ENCODE measurements at places on chromosomes 1 and 21. TPM values are rescaled to one million over a fixed set of nuclear protein-coding genes. Genes with fewer than 3 reads are reported as not detected.
A peak's percentile ranks its signal among the peaks of the same experiment; 100 is the strongest.

GRCh38 chr21:34035619-34036354 is 37.6 kb upstream of the MRPS6 start:
- no peak for DNase-seq

DNA sequence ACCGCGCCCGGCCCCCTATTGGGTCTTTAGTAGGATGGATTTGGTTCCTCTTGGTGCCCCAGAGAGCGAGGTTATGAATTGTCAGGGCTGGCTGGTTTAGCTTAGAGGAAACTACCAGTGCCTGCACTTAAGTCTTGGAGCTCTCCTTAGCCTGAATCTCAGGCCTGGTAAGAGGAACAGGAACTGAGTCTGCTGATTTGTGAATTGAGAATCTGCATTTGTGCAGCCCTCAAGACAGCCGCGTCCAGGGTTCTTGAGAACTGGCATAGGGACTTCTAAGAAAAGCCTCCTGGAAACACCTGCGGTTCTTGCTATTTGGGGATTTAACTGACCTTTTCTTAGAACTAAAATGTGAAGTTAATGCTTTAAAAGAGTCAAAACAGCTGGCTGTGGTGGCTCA is 1.7 kb downstream of the NECAP2 start:
- DNase-seq: no peak

DNA sequence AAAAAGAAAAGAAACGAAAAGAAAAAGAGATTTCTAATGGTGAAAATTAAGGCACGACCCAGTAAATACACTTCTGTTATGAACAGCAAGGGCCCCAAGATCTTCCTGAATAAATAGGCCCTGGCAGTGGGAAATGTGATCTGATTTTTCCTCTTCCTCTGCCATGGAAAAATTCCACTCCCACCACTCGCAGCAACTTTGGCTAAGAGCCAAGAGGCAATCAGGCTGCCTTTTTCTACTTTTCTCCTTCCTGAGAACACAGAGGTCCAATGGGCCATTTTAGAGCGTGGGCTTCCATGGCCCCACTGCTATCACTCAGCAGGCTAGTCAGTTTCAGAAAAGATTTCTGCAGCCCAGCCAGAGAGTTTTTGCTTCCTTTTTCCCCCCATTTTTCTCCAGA is 33.7 kb upstream of the AK4 start:
- peak; percentile 23 for DNase-seq

GRCh38 chr1:11714831-11715575 is 20.9 kb upstream of the AGTRAP start:
- no peak for DNase-seq

GRCh38 chr1:80218112-80218511 is 1211.6 kb upstream of the ADGRL4 start:
- DNase-seq: peak; percentile 21

DNA sequence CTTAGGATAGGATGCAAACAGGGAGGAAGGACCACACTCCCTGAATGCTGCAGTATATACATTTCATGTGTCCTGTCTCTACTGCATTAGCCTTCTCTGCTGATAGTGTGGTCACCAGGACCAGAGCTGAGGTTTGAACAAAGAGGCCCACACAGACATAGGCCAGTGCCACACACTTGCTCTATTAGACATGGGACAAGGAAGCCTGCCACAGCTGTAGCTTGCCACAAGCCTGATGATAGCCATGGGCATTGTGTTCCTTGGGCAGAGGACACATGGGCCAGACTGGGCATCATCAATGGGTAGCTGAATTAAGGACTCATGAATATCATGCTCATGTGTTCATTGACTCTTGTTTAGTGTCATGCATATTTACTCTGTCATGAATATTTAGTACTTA is 10.4 kb downstream of the CAMSAP2 start:
- no peak for DNase-seq

- no peak for DNase-seq
Observed at GRCh38 chr1:218600968-218601367, 255.8 kb downstream of the TGFB2 start.

DNA sequence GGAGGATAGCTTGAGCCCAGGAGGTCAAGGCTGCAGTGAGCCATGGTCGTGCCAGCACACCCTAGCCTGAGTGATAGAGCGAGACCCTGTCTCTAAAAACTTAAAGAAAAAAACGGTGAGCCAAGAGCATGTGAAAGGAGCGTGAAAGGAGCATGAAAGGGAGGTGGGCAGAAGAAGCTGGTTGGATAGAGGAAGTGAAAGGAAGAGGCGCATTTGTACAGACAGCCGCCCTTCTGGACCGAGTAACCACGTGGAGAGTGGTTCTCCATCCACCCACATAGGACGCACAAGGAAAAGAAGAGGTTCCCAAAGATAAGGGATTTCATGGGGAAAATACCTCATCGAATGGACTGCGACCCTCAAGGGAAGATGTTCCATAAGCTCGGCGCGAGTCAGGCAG is 60.4 kb upstream of the IFNAR2 start:
- DNase-seq: no peak

GRCh38 chr1:100861379-100861778 is 33.3 kb downstream of the EXTL2 start:
- DNase-seq: no peak

DNA sequence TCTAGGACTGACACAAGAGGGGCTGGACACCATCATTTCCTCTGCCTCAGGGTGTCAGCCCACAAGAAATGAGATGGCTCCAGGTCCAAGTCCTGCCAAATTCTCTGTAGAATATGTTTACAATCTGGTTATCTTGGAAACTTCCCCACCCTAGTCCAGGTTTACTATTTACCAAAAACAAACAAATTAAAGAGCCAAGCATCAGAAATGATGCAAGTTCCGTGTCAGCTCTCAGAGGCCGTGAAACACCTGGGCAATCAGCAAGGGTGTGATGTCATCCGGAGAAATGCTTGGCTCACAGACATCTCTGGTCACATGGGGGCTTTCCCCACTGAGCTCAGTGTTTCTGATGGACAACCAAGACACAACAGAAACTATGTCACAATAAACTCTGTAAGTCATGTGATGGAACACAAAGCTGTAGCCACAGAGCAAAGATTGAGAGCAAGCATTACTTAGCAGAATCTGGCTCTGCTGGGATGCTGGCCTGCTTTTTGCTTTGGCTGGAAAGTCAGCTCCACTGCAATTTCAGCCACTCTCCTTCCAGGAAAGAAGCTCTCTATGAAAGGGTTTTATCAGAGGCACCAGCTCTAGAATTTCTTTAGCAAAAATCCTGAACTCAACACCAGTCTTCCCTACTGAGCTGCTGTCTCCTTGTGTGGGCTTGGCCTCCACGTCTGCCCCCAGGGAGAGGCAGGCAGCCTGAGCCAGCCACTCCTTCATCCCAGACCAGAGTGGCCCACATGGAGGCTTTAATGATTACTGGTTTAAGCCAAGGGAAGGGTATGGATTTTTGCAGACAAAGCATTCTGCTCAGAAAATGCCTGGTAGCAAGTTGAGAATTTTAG is 55.9 kb downstream of the NENF start:
- no peak for DNase-seq

GRCh38 chr1:179550746-179551682 is 24.7 kb downstream of the NPHS2 start:
- no peak for DNase-seq

DNA sequence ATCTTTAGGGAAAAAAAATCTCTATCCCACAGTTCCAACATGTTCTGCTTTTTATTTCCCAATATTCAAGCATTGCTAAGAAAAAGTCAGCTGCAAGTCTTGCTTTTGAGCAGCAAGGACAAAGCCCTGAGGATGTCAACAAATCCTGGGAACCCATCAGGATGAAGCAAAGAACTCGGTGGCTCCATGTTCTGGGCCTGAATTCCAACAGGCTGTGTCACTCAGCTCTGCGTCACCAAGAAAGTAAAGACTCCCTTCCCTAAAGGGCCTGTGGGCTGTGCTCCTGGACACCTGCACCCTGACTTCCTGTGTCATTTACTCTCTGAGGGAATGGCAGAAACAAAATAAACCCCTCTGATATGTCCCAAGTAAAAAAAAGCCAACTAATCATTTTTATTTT is 95.5 kb downstream of the TIAM1 start:
- DNase-seq: no peak

GRCh38 chr1:195218428-195219212 is 1389.6 kb downstream of the KCNT2 start:
- DNase-seq: no peak

DNA sequence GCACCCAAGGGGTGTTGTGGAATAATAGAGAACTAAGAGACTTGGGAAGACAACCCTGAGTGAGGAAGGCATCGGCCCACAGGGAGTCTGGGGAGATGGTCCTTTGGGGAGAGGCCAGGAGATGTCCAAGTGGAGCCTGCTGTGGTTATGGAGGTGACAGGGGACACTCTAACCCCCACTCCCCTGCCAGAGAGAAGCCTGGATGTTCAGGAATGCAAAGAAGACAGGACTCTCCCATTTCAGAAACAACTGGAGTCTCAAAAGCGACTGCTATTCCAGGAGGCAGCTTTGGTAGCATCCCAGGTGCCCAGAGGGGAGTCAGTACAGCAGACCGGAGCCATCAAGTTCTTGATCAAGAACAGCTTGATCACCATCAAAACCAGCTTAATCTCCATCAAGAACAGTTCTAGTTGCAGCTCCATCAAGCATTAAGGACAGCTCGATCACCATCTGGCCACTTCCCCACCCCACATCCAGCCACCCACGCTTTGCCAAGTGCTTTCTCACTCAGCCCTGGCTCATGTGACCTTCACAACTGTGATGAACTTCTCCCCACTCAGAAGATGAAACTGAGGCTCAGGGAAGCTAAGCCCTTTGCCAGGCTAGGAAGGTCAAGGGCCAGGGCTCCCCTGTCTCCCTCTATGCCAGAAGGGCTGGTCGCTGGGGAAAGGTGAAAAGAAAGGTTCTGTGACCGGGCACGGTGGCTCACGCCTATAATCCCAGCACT is 743 bp downstream of the CD52 start:
- no peak for DNase-seq

- peak; percentile 25 for DNase-seq
Observed at GRCh38 chr1:229059671-229060539, 211.0 kb upstream of the RAB4A start.

DNA sequence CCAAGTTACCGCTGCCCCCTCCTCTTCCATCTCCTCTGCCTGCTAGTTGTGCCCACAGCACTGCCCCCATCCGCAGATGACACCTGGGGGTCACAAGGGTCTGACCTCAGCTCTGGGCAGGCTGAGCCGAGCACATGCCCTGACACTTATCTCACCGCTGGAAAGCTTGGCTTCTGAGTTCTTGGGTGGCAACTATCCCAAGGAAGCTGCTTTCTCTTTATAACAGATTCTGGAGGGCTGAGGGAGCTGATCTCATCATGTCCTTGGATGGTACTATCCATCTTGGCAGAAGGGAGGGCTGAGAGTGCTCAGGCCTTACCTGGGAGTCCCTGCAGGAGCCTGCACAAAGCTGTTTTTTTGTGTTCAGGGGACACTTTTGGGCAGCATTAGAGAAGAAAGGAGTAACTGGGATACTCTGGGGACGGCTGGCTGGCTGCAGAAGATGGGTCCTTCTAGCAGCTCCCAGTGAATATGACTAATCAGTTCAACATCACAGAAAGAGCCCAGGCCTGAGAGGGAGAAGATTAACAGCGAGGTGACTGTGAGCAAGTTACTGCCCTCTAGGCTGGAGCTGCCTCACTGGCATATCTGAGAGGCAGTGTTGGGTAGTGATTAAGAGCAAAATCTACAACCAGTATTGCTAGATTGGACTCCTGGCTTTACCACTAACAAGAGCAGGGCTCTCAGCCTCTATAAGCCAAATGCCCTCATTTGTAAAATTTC is 71.6 kb downstream of the PLXNA2 start:
- no peak for DNase-seq

DNA sequence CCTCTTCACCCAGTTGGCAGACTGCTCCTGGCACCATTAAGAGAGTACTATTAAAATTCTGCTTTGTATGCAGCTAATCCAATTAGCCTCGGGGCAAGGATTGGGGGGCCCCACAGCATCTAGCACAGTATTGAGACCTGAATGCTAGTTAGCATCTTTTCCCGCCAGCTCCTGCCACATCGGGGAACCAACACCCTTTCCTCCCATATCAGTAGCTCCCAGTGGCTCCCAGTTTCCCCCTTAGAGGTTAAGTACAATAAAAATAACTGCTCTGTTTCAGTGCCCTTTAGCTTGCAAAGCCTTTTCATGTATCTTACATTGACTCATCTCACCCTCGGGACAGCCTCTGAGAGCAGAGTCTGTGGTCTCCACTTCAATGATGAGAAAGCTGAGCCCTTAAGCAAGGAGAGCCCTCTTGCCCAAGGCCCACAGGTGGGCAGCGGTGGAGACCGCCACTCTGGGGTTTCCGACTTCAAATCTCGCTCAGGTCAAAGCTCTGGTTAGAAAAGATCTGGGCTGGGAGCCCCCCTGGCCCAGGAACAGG is 4.2 kb upstream of the PMVK start:
- no peak for DNase-seq

DNA sequence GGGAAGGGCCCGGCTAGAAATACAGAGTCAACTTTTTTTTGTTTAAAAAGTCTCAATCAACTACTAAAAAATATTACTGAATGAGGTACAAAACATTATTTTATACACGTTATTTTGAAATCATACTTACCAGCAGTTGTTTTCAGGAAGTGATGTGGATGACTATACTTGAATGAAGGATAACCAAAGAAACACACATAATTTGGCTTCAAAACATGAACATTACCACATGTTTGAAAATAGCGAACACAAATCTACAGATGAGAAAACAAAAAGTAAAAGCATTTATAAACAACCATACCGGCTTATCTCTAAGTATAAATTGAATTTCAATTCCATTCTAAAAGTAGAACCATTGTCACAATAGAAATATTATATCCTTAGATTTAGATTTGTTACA is 9.0 kb downstream of the DBT start:
- no peak for DNase-seq

- DNase-seq: no peak
Observed at GRCh38 chr1:52305417-52306226, 60.4 kb downstream of the CC2D1B start.

GRCh38 chr1:57632401-57632800 is 208.5 kb upstream of the DAB1 start:
- no peak for DNase-seq

DNA sequence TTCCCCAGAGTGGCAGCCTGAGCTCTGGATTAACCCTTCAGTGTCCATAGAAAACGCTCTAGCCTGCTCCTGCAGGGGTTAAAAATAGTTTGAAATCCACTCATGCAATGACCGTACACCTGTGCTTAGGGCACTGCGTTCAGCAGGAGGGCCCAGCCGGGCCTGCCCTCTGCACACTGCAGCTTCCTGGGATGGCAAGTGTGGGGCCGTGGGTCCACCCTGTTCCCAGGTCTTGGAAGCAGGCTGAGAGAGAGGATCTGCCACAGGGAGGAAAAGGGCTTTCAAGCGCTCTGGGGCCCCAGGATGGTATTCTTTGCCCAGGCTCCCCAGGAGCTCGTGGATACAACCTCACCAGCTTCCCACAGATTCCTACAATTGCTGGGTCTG is 1.5 kb upstream of the S100B start:
- DNase-seq: no peak

The KCNJ6 gene
- 0.35 TPM for polyA plus RNA-seq

The CCDC27 gene
- 0.22 TPM for polyA plus RNA-seq

The GRIK1 gene
- 2.5 TPM for polyA plus RNA-seq

The LINGO4 gene
- not detected for polyA plus RNA-seq

The RCOR3 gene
- polyA plus RNA-seq: 67.6 TPM

The OPTC gene
- polyA plus RNA-seq: not detected

The C1orf74 gene
- polyA plus RNA-seq: 3.6 TPM

The TRNP1 gene
- polyA plus RNA-seq: 6.3 TPM

The DISC1 gene
- polyA plus RNA-seq: 7.2 TPM

The CLIC4 gene
- polyA plus RNA-seq: 222 TPM

The CR1L gene
- polyA plus RNA-seq: 1.1 TPM

The TP73 gene
- 0.55 TPM for polyA plus RNA-seq

The S100A9 gene
- polyA plus RNA-seq: 21.7 TPM
